Stimulated activated CD8-positive, alpha-beta memory T cell treated with anti-CD3 and anti-CD28 coated beads, Interleukin-15, amount 100 ng/mL, for 24 hours (primary cell): ENCODE measurements at places on chromosomes 4 and X.

DNA sequence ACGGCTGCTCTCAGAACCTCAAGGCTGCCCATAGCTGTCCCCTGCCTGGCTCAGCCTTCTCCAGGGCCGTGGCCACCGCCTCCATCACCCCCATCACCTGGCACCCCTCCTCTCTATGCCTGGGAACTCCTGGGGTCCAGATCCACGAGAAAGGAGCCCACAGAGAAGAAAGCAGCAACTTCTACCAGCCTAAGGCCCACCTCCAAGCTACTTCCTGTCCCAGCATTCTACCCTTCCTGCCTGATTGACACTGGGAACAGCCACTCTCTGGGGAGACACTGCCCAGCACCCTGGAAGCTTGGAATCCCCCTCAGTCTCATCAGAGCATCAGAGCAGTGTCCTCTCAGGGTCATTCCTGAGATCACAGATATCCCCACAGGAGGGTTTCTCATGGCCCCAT, 36.9 kb upstream of the PROM1 start:
- no peak for DNase-seq

DNA sequence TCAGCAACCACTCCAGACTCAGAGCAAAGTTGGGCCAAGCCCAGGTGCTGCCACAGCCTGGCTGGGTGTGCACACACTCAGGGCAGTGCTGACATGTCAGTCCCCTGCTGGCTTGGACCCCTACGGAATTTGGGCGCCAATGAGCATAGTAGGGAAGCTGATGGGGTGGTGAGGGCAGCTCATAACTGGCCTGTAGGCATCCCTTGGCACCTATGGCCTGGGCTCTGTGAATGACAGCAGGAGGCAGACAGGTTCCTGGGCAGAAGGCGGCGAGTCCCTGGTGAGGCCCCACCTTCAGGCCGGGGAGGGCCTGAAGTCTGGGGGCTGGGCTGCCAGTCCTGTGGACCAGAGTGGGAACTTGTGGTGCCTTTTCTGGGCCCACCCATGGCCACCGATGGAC, 15.9 kb upstream of the TMEM185A start:
- no peak for DNase-seq

- no peak for DNase-seq
Measured at GRCh38 chr4:68463796-68464195, 16.5 kb downstream of the TMPRSS11E start.

- DNase-seq, result no peak
Measured at GRCh38 chrX:44093431-44093830, 120.2 kb upstream of the NDP start.

DNA sequence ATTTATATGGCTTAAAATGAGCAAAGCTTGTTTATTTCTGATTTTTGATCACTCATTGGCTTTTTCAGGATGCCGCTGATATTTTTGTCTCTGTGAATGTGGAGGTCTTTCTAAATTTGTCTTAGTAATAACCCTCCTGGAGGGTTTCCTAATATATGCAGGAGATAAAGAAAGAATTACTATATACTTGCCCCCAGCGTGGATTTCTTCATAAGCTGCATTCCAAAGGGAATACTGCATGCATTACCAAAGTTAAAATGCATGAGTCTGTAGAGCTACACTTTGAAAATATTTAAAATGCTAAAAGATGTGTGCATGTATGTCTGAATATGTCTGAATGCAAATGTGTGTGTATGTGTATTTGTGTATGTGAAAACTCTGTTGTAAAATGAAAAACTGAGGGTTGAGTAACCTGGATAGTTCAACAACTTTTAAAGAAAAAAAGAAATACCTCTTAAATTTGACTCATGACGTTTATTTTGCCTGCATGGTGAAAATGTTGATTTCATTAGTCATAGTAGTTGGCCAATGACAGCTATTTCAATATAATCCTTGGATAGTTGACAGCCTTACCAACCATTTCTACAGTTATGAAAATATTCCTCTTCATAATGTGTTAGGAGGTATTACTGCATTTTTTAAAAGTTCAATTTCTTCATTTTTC, 113.2 kb upstream of the ZNF827 start:
- DNase-seq, result no peak

GRCh38 chrX:108285356-108285755, 152.9 kb downstream of the COL4A6 start:
- DNase-seq, result no peak

DNA sequence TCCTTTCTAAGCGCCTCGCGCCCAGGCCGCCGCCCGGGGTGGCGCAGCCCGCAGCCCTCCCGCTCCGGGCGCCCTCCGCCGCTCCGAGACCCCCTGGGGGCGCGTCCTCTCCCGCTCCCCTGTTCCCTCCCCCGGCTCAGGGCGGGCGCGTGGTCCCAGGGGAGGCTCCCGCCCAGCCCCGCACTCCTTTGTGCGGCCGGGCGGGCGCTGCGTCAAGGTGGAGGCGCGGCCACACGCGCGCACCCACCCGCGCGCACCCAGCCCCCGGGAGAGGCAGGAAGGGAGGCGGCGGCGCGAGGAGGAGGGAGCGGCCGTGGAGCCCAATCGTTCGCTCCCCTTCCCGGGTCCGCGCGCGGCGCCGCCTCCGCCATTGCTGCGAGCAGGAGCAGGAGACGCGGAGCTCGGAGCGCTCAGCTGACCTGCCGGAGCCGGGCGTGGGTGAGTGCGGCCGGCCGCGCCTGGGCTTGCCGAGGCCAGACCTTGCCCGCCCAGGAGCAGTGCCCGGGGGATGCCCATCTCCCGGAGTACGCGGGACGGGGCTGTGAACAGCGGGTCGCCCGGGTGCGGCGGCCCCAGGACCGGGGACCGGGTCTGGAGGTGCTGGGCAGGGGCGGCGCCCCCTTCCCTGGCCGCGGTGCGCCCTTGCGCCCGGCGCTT, at the start of gene NSG1:
Gene NSG1, plus strand, starts transcription at position 367 of the 657 bp plus-strand sequence. CDS start 528 bp downstream, outside the sequence.
- DNase-seq, result no peak

DNA sequence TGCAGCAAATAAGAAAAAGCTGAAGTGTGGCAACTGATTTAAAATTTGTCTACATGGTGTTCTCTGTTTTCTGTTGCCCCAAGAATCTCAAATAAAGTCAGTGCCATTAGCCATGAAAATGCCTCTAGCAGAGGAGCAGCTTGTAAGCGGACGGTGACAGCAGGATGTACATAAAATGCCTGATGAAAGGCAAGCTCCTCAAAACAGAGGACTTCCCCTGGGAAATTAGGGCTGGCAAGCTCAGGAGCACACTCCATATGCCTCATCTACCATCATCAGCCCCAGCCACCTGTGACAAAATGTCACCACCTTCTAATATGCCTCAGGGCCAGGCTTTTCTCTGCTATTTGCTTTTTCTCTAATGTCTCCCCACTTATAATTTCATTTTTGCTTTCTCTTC, 54.5 kb downstream of the ASB9 start:
- no peak for DNase-seq

DNA sequence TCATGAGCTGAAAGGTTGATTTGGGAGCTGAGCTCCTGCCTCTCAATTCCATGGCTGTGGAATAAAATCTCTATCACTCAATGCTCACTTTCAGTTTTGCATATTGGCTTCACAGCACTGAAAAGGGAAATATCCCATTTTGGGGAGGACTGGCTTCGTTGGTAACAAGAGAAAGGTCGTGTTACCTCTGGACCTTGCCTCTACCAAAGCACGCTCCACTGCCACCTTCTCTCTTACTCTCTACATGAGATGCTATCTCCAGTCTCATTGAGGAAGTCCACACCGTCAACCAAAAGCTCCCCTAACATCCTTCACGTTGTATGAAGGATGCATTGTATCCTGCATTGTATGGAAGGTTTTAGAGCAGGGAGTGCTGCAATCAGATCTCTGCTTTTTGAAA, 195.0 kb upstream of the LDB2 start:
- no peak for DNase-seq

DNA sequence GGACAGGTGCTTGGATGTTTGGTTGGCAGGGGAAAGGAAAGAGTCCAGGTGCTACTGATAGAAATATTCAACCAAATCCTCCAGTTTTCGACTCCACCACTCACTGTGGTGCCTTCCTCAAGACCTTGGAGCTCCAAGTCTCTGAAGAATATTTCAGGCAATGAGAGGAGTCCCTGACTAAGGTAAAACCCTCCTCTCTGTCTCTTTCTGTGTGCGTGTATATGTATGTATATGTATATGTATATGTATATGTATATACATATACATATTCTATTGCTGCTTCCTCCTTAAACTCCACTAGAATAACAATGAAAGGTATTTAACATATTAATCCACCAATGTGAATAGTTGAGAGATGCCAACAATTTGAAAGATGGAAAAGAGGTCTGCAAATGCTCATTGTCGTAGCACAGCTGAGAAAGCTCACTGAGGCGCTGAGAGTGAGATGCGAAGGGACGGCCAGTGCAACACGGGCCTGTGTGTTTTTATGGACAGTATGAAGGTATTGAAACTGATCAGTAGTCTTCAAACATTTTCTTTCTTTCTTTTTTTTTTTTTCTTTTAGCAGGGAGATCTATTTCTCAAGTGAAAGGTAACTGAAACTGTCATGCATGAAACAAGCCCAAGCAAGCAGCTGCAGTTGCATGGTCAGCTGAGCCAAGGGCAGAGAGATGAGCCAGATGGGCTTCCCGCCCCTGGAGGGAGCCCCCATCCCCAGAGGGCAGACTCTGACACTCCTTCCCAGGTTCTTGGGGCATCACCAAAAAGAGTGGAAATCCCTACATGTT, 41.1 kb upstream of the HS3ST1 start:
- DNase-seq, result no peak

- no peak for DNase-seq
Measured at GRCh38 chr4:11441194-11441556, 12.5 kb upstream of the HS3ST1 start.

- no peak for DNase-seq
Measured at GRCh38 chrX:68915778-68916177, 87.0 kb downstream of the EFNB1 start.

GRCh38 chr4:10153161-10153560, 36.6 kb upstream of the WDR1 start:
- no peak for DNase-seq

DNA sequence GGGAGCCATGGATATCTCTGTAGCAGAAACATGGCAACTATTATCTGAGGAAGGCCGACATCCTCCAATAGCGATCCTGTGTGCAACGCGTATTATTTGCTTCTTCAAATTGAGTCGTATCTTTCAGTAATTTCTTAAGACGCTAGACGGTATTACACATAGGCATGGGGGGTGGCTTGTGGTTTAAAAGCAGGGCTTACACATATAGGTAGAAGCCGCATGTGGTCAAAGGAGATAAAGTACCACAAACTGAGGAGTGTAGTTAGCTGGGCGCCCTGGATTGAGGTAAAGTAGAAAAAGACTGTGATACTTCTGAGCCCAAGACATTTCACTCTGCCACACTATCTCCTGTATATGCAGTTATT, 94.6 kb downstream of the SORBS2 start:
- DNase-seq, result no peak

DNA sequence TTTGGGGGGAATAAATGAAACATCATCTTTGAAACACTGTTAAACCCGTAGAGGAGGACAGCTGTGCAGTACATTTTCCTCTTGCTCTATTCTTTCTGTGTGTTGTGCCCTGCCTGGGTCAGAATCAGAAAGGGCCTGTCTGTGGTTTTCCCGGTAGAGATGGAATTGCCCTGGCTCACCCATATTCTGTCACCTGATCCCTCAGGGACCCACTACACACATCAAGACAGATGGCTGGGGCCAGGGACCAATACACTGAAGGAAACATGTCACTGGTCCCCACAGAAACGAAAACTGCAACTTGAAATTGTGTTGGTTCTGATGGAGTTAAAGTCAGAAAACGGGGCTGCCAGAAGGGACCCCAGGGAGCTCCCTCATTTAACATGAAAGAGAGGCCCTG, 114.9 kb downstream of the ZNF827 start:
- DNase-seq, result no peak

DNA sequence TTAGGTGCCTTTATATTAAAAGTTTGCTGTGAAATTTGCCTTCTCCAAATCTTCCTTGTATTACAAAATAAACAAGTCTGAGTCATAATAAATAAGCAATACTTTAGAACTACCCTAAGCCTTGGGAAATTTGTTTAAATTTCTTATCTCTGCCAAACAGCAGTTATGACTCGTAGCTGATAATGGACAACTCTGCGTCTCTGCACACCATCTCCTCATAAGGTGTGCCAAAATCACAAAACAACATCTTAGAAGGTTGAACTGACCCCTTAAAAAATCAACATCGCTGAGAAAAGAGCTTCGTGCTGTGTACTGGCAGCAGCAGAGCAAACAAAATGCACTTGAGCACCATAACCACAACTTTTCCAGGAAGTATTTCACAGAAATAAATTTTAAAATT, 22.0 kb downstream of the OR13H1 start:
- no peak for DNase-seq

DNA sequence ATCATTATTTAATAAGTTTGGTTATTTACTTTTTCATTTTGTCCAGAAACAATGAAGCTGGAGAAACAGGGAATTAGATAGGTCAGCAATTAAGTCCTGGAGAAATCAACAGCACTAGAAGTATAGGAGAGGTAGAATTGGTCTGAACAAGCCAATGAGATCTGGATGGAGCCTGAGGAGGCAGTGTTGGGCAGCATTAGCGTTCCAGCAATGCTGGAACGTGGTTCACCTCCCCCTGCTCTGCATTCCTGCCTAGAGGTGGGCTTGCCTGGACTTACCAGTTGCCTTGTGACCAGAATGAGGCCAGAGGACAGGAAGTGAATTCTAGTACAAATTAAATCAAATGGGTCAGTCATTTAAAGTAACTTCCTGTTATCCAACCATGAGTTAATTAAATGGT, 4.6 kb downstream of the RASSF6 start:
- DNase-seq, result no peak

DNA sequence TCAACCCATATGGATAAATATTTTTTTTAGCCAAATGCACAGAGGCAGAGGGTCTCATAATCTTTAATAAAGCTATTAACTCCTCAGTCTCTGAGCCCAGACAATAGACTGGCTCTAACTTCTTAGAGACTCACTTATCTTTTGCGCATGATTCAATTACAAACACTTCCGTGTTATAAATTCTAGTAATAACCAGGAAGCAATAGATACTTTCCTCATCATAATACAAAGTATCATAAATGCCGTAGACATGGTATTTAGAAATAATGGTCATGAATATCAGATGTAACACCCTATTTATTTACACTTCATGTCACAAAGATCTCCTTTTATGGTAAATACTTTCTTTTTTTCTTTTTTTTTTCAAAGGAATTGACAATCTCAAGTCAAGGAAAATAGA, 4.4 kb upstream of the GIMD1 start:
- no peak for DNase-seq
